Forelimb muscle (tissue), 1 donor: ENCODE measurements at places on chromosomes 7 and 10. TPM values are rescaled to one million over a fixed set of nuclear protein-coding genes. Genes with fewer than 3 reads are reported as not detected.

Gene PPP1R9A
- 27.1 TPM for polyA plus RNA-seq

DNA sequence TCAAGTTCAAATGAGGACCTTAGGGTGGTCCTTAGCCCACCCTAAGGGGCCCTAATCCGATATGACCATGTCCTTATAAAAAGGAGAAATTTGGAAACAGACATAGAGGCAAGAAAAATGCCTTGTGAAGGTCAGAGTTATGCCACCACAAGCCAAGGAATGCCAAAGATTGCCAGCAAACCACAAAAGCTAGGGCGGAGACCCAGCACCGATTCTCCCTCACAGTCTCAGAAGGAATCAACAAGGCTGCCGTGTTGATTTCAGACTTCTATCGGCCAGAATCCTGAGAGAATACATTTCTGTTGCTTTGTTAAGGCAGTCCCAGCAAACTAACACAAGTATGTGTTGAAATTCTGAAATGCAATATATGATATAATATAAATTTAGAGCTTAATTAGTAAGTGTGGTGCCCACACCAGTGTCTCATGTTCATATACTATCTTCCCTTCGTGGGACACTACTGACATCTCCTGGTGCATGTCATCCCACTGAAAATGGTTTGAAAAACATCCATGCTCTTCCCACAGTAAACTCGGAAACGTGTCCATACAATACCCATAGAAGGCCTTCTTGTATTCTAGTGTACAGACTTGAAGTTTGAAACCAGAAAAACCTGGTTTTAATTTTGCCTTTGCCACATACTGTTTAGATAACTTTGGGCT lies 349.0 kb downstream of the TNS3 start:
- no peak for DNase-seq

DNA sequence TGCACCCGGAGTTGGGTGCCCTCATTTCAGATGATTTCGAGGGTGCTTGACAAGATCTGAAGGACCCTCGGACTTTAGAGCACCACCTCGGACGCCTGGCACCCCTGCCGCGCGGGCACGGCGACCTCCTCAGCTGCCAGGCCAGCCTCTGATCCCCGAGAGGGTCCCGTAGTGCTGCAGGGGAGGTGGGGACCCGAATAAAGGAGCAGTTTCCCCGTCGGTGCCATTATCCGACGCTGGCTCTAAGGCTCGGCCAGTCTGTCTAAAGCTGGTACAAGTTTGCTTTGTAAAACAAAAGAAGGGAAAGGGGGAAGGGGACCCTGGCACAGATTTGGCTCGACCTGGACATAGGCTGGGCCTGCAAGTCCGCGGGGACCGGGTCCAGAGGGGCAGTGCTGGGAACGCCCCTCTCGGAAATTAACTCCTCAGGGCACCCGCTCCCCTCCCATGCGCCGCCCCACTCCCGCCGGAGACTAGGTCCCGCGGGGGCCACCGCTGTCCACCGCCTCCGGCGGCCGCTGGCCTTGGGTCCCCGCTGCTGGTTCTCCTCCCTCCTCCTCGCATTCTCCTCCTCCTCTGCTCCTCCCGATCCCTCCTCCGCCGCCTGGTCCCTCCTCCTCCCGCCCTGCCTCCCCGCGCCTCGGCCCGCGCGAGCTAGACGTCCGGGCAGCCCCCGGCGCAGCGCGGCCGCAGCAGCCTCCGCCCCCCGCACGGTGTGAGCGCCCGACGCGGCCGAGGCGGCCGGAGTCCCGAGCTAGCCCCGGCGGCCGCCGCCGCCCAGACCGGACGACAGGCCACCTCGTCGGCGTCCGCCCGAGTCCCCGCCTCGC lies at the start of gene EGFR:
TSS of gene EGFR (plus strand) at position 657 of the 830 bp plus-strand sequence. CDS start 261 bp downstream, outside the sequence.
- peak; percentile 51 for DNase-seq

- DNase-seq = no peak
Observed at GRCh38 chr7:33410266-33410665, 280.9 kb downstream of the BBS9 start.

DNA sequence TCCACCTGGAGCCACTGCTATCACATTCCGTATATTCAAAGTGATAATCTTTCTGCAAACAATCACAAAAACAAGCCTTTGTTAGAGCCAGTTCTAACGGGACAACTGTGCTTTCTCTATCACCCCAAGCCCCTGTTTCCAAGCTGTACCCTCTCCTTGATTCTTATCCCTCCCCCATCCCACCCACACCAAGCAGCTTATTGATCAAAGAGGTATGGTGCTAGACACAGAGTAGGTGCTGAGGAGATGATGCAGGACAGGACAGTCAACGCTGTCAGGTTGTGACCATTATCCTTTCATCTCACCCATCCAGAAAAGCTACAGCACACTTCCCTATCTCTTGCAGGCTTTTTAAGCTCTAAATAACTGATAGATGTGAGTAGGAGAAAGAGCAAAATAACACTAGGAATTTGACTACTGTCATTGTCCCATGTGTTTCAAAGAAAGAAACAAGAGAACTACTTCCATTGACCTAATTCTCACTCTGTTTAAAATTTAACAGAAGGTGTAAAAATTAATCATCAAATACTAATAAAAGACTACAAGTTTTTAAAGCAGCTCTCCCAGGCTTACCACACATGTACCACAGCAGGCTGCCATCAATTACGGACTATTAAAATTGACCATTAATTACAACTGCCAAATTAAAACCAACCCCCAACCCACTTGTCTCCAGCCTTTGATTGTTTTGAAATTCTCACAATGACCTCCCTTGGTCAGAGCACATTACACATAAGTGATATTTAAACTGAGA lies 94.3 kb downstream of the ELAPOR2 start:
- no peak for DNase-seq

DNA sequence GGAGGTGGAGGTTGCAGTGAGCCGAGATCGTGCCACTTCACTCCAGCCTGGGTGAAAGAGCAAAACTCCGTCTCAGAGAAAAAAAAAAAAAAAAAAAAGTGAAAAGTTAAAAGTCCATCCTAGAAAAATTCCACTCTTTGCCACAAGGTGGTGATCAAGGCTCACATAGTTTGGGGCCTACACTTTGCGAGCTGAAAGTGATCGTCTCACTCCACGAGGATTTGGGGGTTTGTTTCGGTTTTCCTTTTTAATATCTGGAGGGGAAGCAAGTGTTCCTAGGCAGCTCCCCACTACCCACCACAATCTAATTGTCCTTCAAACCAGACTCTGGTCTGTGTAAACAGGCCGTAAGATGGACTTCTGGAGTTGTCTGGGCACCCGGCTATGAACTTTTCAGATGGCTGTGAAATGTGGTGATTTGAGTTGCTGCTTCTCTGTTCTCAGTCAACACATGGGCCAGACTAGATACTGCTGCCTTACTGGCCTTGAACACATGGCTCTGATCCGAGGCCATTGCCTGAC lies 27.1 kb downstream of the PRLHR start:
- peak; percentile 58 for DNase-seq
